ENCODE measurements at places on chromosomes 4 and X.

DNA sequence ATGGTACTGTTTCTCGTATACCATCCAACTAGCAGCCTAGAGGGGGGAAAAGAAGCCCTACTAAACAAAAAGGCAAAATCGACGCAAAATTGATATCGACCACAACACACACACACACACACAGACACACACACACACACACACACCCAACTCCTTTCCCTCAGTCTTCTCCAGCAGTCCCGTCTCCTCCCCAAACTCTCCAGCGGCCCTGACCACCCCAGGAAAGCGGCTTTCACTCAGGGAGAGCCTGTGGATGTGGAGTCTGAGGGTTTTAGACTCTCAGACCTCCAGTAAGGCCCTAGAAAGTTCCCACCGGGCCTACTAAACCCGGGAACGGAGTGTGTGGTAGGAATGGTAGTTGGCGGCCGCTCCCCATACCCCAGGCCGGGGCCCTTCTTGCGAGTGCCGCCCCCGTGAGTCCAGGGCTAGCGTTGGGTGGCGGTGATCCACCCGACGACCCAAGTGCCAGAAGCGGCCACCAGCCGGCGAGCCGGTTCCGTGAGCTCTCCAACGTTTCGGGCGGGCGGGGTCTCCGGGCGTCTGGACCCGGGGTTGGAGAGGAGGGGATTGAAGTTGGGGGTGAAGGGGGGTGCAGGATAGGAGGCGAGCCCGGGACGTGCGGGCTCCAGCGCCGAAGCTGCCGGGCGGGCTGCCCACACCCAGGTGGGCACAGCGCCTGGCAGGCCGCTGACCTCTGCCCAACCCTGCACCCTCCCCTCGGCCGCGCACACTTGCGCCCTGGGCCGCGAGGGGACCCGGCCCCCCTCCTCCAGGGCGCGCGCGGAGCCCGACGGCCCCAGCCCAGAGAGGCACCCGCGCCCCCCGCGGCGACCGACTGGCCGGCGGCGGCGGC lies 13.7 kb downstream of the ARX start:
- DNase-seq, result no peak

GRCh38 chr4:143282211-143282707 lies 54.4 kb upstream of the GAB1 start:
- DNase-seq, result no peak

DNA sequence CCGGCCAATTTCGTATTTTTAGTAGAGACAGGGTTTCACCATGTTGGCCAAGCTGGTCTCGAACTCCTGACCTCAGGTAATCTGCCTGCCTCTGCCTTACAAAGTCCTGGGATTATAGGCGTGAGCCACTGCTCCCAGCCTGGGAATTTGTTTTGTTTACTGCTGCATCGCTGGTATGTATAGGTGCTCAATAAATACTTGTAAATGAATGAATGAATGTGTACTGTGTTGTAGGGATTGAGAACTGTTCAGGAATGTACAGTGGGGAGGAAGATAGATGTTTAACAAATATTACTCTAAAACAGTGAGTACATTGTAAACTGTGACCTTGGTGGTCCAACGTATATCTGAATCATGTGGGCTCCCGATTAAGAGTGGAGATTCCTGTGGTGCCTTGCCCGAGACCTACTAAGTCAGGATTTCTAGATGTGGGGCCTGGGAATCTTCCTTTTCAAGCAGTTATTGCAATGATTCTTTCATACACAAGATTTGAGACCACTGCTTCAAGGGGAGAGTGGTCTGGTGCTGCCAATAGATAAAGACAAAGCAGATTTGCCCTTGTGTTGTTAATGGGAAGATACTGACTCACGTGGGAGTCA lies 41.0 kb downstream of the WWC2 start:
- DNase-seq, result no peak

- DNase-seq, result no peak
These were observed 587.7 kb upstream of the BOD1L1 start for GRCh38 chr4:14215116-14215770.

DNA sequence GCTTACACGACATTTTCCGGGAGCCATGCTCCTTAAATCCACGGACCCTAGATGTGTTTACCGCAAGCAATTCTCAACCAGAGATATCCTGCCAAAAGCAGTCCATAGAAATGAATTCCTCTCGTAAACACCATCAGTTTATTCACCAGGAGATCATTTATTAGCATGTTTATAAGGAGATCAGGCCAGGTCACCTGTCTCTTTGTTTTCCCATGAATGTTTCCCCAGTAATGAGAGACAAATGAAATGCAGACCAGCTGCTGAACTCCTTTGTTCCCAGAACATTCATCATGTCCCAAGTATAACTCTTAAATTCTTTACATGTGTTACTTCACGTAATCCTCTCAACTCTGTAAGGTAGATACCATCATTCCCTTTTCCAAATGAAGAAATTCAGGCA lies 137.1 kb downstream of the DDX53 start:
- DNase-seq, result no peak

GRCh38 chr4:156569535-156569934 lies 402.1 kb downstream of the PDGFC start:
- no peak for DNase-seq

DNA sequence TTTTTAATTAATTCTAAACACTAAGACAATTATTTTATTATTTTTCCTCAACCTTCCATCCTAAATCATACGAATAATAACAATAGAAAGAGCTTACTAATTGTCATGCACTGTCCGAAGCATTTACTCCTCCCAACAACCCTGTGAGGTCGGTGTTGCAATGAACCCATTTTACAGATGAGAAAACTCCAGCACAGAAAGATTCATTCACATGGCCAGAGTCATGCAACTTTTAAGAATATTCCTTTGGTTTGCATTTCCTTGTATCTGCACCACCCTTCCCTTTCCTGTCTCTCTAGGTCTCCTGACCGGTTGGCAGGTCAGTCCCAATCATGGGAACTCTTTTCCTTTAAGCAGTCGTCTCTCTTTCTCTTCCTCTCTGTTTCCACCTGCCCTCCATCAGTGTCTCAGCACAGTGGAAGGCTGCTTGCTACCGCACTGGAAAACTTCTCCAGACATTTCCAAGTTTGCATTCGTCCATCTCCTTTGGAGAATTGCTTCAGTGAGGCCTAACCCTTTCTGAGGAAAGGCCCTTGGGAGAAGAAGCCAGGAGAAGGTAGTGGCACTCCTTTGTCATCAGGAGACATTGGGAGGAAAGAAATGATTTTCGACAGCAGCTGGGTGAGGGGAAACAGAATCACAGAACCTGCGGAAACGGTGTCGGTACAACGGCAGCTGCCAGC lies 1.9 kb upstream of the TMSB4X start:
- DNase-seq, result no peak

GRCh38 chrX:38318606-38319005 lies 8.7 kb downstream of the RPGR start:
- DNase-seq, result no peak

- DNase-seq, result no peak
These were observed 37.6 kb downstream of the ARFIP1 start for GRCh38 chr4:152817331-152817730.

- no peak for DNase-seq
These were observed 32.8 kb upstream of the LSM6 start for GRCh38 chr4:146142768-146143167.

DNA sequence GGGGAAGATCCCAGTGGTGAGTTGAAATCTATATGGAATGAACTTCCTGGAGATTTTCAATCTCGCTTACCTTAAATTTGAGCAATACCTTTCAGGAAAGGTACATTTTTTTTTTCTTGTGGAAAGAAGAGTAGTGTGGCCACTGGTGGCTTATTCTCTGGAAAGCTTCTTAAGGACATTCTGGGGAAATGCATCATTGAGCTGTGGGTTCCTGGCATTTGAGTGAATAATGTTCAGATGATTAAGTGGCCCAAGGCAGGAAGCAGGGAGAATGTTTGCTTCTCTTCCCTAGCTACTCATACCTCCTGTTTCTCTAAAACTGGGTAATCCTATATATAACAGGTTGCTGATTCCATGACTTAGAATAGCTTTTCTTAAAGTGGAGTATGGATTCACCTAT lies 31.8 kb downstream of the STAG2 start:
- no peak for DNase-seq

DNA sequence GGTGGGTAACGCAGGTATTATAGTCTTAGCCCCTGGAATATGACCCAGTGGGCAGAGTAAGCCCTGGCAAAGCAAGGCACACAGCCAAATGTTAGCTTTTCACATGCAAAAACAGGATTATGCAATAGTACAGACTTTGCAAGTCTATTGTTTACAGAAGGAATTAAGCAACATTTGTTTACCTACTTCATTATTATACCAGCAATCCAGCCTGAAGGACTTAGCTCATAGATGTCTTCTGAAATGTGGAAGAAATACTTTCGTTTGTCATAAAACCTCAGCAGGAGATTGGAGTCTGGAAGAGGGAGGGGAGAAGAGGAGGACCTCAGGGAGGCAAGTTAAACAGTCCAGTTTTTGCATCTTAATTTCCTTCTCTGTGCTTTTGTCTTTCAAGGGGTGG lies 226.7 kb upstream of the CENPE start:
- no peak for DNase-seq

DNA sequence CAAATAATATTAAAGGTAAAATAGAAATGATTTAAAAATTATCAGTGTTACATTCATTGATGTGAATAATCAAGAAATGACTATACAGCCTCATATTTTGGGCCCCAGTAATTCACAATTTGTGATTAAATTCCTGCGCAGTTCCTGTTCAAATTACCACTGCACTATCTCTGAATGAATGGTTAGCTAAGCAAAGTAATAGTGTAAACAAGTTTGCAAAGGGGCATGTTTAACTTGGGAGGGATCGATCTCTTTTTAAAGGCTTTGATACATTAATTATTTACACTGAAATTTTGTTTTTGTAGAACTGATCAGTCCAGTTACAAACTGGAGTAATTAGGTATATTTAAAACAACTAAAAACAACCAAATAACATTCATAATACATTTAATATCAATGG lies 784.4 kb downstream of the RPA4 start:
- no peak for DNase-seq

Measured in renal pelvis (tissue), 12 donors.